ENCODE measurements at places on chromosomes 6 and 20.

DNA sequence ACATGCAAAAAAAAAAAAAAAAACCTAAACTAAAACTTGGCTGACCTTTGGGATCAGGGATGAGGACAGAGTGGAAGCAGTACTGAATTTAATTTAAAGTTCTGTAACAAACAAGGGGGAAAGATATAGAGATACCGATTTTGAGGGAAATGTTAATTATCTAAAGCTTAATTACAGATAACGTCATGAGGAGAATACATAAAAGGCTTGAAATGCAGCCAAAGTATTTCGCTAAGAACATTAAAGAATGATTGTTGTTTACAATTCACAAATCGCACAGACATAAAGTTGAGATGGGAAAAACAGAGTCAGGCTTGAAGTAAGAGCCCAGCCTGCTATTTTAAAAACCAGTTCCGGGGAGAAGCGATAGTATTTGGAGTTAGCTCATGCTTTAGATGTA lies 208.0 kb upstream of the SASH1 start:
- DNase-seq: no peak

DNA sequence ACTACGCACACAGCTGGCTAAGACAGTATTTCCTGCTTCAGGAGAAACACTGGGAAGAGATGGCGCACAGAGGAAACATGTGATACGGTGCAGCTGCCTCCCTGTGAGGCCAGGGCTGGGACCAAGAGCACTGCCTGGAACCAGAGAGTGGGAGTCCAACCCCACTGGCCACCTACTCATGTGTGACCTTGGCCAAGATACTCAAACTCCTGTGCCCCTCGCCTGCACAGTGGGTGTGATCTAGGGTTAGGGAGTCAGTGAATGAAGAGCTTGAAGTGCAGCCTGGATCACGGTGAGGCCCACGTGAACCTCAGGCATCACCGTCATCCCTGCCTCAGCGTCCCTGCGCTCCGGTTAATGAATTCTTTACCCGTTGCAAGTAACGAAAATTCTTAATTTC lies 41.7 kb upstream of the MPC1 start:
- DNase-seq: no peak

DNA sequence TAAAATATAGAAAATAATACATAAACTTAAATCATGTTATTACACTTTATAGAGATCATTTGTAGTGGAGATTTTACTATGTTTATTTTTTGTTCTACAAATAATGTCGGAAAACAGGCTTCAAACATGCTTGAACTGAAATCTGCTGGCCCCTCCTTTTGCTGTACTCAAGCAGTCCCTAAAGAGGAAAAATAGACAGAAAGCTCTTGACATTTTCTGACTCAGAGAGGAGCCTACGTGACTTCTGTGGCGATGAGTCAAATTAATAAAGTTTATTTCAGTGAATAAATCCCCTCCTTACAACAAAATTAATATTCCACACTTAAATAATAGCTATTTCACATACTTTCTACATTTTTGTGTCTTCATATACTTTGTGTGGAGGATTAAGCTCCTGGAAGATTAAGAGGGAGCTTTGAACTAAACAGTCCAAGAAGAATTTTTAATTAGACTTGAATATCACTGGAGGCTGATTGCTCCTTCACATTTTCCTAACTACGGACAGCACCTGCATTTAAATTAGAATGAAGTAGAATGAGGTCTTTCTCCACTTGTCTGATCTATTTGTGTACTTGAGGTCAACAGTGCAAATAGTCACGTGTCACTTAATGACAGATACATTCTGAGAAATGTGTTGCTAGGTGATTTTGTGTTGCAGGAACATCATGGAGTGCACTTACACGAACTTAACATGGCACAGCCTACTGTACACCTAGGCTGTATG lies 1.7 kb upstream of the TREM1 start:
- DNase-seq: peak; percentile 70

DNA sequence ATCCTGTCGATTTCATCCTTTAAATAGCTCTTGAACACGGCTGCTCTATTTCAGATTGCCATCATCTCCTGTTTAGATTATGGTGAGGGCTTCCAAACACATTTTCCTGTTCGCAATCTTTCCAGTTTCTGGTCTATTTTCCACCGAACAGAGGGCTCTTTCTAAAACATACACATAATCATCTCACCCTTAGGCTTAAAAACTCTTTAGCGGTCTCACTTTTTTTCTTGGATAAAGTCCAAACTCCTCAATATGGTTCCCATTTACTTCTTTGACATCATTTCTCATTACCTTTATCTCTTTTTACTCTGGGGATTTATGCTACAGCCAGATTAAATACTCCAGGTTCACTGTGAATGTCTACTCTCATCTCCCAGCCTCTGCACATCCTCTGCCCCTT lies 103.4 kb upstream of the STMND1 start:
- no peak for DNase-seq

GRCh38 chr6:28408076-28408802 lies 8.7 kb upstream of the ZSCAN12 start:
- DNase-seq: no peak

- peak; percentile 6 for DNase-seq
These were observed 41.4 kb downstream of the CBFA2T2 start for GRCh38 chr20:33531047-33531877.

- peak; percentile 73 for DNase-seq
These were observed 24.1 kb downstream of the COX4I2 start for GRCh38 chr20:31661625-31662371.

- DNase-seq: no peak
These were observed 9.4 kb downstream of the RAB5IF start for GRCh38 chr20:36614781-36615557.

DNA sequence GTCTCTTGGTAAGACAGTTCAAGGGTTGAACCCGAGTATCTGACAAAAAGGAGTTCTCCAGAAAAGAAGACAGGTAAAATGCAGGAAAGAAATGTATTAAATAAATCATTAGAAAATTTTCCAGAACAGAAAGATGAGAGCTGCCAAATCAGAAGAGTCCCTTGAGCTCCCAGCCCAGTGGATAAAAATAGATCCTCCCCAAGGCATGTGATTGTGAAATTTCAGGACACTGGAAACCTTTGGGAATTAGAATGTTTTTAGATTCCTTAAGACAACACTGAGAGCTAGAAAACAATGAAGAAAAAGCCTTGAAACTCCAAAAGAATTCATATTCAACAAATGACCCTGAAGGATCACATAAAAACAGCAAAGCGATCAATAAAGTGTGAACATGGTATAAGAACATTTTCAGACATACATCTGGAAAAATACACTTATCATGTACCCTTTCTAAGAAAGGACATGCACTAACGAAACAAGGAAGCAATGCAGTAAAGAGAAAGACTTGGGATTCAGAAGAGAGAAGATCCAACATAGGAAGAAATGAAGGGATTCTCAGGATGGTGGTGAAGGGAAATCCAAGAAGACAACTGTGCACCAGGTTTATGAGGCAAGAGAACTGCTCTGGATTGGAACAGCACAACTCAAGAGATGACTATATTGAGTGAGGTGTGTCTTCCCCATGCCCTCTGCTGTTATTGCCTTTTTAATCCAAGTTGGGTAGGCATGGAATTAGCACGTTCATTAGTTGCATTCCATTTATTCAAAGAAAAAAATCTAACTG lies 390.4 kb downstream of the SYNE1 start:
- DNase-seq: no peak

DNA sequence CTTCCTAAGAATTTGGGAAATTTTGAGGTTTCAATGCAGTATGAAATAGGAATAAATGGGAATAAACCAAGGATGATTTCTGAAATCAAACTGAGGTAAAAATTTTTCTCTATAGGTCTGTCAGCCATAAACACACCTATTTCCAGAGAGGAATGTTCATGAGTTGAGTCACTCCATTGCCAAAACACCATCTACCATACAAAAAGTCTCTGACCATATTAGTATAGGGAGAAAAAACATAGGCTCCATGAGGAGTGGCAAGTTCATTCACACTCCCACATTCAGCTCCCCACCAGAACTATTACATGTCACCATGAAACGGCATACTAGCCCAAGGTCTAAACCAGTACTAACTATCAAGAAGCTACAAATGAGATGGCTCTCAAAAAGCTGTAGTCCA lies 9.6 kb downstream of the ZNF318 start:
- DNase-seq: no peak

GRCh38 chr6:36997811-36998722 lies 7.4 kb upstream of the FGD2 start:
- no peak for DNase-seq

- DNase-seq: no peak
These were observed 1.6 kb downstream of the MDFI start for GRCh38 chr6:41639809-41640371.
